ENCODE measurements at places on chromosomes 13 and 19.
A peak's percentile ranks its signal among the peaks of the same experiment; 100 is the strongest.

DNA sequence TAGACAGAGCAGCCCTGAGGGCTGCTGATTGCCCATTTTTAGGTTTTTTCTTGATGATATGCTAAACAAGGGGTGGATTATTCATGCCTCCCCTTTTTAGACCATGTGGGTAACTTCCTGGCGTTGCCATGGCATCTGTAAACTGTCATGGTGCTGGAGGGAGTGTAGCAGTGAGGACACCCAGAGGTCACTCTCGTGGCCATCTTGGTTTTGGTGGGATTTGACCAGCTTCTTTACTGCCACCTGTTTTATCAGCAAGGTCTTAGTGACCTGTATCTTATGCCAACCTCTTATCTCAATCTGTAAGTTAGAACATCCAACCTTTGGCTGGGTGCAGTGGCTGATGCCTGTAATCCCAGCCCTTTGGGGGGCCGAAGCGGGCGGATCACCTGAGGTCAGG is 148.0 kb downstream of the PTPRS start:
- DNase-seq = no peak

DNA sequence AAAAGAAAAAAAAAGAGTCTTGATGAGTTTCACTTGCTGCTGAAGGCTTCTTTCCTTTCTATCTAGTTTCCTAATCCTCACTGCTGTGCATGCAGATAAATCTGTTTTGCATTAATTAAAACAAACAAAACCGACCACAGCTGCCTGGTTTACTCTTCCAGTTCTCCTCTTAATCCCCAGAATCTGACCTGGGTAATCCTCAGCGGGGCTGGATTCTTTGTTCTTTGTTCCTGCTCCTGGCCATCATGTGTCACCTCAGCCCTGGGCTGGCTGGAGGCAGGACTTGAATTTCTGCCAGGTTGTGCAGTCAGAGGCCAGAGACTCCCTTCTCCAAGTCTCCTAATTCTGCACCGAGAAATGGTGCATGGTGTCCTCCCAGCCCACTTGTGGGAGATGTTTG is 52.2 kb upstream of the CYP4F8 start:
- no peak for DNase-seq

GRCh38 chr13:97223037-97223710 is 1.0 kb downstream of the MBNL2 start:
- DNase-seq = no peak

- peak; percentile 58 for DNase-seq
Observed at GRCh38 chr13:113552079-113552478, 32.5 kb upstream of the TFDP1 start.

GRCh38 chr19:46213156-46213555 is 16.4 kb upstream of the IGFL1 start:
- no peak for DNase-seq

GRCh38 chr19:41926028-41926762 is 2.1 kb downstream of the ERFL start:
- DNase-seq = no peak

GRCh38 chr19:37874784-37875183 is 31.6 kb downstream of the WDR87 start:
- no peak for DNase-seq

GRCh38 chr13:75961911-75962310 is 325.8 kb downstream of the LMO7 start:
- no peak for DNase-seq

GRCh38 chr19:33403221-33403972 is 29.9 kb downstream of the CEBPG start:
- no peak for DNase-seq

DNA sequence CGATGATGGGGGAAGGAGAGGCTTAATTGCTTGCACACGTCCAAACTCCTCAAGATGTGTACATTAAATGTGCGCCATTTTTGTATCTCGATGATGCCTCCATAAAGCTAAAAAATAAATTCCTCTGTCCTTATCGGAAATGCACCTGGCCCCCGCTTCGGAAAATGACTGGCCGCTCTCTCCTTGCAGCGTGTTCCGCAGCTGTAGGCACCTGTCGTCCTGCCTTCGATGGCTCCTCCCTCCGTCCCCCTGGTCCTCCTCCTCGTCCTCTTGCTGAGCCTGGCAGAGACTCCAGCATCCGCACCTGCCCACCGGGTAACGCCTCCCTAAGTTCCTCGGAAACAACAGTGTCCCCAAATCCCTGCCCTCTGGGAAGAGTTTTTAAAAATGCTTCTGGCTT is 1.1 kb downstream of the GALP start:
- no peak for DNase-seq

DNA sequence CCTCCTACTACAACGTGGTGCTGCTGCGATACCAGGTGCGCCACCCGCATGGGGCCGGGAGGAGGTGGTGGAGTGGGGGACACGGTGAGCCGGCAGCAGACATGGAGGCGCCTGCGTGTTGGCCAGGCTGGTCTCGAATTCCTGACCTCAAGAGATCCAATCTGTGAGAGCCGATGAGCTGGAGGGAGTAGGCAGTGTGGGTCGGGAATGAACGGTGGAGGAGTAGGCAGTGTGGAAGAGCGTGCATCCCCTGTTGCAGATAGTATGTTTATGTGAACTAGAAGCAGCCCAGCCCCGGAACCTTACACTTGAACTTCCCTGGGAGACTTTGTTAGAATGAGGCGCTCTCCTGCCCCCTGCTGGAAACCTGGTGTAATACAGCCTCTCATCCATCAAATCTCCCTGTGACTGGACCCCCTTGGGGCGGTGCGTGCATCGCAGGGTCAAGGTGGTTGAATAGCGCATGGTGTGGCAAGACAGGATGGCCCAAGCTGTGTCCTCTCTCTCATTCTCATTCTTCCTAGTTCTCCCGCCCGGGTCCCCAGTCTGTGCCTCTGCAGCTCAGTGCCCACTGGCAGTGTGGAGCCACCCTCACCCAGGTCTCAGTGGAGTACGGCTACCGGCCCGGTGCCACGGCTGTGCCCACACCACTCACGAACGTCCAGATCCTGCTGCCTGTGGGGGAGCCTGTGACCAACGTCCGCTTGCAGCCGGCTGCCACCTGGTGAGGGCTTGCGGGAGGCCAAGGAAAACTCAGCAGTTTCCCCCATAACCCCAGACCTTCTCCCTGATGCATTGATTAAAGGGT is 10.5 kb upstream of the B3GNT3 start:
- DNase-seq = no peak

DNA sequence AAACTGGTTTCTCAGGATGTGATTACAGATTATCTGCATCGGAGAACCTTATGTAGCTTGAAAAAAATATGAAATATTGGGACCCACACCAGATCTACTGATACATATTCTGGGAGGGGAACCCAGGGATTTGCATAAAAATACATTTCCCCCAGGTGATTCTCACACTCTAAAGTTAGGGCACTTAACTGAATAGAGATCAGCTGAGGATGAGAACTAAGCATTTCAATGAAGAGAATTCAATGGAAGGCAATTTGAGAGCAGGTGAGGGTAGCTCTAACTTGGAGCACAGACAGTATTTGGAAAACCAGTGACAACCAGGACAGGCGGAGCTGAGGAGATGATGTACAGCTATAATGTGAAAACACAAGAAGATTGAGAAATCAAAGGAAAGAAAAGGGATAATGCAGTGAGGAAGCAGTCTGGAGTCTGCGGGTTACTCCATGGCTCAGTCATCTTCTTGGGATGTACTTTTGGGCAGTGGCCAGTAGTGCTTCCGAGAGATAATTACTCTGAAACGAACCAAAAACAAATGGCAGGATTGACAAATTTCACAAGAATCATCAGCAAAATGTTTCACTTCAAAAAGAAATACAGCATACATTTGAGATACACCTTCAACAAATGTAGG is 6.1 kb upstream of the OXGR1 start:
- no peak for DNase-seq

DNA sequence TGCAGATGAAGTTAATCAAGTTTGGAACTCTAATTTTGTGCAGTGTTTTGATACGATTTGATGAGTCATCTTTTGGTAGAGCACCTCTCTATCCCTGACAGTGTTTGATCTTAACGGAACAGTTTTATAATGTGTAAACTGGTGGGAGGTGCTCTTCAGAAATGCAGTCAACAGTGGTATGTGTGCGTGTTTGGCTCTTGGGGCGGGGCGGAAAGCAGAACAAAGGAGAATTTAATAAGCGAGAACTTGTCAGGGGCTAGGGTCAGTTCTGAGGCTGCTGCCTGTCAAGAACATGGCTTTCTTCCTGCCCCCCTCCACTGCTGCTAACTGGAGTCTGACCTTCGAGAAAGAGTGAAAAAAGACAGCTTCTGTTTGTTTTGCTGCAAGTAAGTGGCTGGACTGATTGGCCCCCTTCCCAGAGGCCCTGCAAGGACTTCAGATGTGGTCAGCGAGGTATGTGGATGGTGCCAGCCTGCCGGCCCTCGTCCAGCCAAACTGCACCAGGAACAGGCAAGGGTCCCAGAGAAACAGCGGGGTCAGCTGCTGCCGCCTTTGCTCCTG is 40.8 kb downstream of the BBC3 start:
- DNase-seq = no peak

DNA sequence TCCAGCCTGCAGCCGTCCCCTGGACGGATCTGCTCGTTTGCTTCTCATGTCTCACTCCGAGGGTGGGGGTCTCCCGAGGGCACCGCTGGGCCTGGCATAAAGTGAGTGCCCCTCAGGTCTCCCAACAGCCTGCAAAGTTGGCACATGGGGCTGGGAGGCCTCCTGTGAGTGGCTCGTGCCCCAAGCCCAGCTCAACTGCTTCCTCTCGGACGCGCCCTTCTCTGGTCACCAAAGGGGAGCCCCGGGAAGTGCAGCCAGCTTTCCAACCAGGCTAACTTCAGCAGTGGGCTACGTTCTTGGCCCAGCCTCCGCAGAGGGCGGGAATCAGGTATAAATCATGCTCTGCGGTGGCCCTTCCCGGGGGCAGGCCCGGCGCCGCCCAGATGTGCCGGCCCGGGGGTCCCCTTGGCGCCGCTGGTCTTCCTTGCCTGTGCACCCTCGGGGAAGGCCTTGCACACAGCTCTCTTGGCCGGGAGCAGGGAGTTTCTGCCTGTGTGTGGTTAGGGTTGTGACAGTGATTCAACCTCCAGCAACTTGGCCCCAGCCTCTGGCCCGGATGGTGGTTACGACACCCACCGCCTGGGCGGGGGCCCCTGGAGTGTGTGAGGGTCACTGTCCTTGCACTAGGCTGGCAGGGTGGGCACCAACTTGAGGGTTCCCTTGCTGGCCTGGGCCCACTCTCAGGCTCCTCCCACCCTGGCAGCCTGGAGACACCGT is 20.7 kb downstream of the CEBPG start:
- no peak for DNase-seq

- DNase-seq = no peak
Observed at GRCh38 chr19:51810223-51810622, 15.3 kb downstream of the FPR3 start.

GRCh38 chr13:111153977-111154332 is 38.8 kb downstream of the ARHGEF7 start:
- no peak for DNase-seq

DNA sequence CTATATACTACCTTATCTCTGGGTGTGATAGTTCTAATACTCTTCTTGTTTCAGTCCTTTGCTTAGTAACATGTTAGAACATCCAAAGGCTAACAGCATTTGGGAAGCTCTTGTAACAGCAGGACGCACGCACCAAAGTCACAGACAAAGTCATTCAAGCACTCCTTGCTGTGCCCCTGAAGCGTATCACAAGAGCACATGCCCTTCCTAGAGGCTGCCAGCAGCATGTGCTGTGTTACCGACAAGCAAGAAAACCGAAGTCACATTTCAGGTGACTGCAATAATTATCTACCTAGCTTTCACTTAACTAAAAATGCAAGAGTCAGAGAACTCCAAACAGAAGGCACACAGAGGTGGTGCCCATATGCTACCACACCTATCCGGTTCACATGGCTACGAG is 194.1 kb downstream of the KLF12 start:
- DNase-seq = no peak

DNA sequence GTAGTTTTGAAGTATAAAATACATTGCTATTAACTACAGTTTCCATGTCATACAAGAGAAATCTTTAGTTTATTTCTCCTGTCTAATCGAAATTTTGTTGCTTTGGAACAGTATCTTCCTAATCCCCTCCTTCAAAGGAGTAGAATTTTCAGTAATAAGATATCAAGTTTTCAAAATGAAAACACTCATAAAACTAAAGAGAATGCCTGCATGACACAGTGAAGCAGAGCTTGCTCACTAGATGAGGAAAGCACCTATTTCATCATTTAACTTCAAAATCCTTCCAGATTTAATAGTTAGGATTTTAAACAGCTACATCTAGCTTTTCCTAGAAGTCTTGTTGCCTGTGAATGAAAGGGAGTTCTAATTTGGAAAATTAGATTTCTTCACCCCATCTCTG is 80.8 kb downstream of the TNFSF11 start:
- no peak for DNase-seq

DNA sequence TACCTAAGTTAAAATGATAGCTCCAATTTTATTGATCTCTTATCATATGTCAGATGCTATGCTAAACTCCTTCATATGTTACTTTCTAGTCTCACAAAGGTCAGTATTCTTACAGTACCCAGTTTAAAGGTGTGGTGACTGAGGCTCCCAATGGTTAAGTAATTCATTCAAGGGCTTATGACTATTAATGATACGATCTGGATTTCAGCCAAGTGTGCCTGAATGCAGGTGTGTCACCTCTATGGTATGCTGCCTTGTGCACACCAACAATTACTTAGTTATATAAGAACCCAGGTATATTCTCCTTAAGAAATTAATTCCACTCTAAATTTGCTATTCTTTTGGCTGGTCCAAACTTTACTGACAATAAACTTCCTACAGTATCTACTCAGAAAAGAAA is 84.6 kb upstream of the TRPC4 start:
- DNase-seq = no peak

- DNase-seq = no peak
Observed at GRCh38 chr13:52454459-52454819, 839 bp upstream of the CKAP2 start.

- DNase-seq = no peak
Observed at GRCh38 chr19:4065430-4066175, 1.1 kb downstream of the ZBTB7A start.

DNA sequence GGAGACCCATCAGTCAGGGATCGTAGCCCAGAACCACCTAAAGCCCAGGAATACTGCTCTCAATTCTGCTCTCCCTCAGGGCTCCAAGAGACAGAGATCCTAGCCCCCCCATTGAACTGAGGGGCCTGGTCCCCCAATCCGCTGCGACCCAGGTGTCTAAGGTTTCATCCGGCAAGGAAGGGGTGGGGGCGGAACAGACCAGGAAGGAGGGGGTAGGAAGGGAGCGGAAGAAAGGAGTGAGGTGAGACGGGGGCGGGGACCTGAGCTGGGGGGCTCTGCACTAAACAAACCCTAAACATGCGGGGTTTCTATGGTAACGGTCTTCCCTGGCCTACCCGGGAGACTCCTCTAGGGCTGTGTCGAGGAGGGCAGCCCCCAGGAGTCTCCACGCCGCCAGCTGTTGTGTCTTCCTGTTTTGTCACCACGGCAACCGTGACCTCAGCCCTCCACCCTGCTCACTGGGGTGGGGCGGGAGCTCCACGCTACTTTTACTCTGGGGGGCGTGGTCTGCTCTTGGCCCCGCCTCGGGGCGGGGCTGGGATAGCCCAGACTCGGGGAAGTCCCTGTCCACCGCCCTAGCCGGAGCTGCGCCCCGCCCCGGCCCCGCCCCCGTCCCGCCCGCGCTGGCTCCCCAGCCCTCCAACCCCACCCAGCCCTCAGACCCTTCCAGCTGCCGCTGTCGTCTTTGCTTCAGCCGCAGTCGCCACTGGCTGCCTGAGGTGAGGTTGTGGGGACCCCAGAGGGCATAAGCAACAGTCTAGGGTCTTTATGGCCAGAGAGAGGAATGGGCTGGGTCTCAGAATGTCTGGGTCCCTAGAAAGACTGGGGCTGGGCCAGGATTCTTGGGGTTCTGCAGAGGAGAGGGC is at the start of gene MYADM:
TSS of gene MYADM (plus strand) at position 659 of the 866 bp plus-strand sequence. CDS start 5,647 bp downstream, outside the sequence.
- DNase-seq = peak; percentile 99

- DNase-seq = no peak
Observed at GRCh38 chr13:46385946-46386345, 1.1 kb downstream of the RUBCNL start.

Data from vagina (tissue), 2 donors.